ENCODE measurements at places on chromosomes 5 and 9.

DNA sequence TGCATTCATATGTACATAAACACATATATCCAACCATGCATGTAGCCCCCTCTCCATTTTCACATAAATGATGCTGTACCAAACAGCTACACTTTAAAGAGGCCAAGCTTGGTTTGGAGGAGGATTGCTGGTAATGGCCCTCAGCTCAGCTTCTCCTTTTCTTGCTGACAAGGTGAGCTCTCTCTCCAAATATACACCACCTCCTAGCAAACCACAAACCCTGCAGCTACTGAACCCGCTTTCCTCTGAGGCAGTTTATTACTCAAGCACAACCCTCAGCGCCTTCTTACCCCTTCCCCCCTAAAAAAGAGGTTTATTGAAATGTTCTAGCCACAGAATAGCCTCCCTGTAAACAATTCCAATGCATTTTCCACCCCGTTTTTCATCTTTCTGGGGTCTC lies 54.0 kb downstream of the ALG2 start:
- no peak for DNase-seq

- DNase-seq, result no peak
Observed at GRCh38 chr9:81320909-81321482, 368.4 kb downstream of the TLE1 start.

- DNase-seq, result no peak
Observed at GRCh38 chr5:115686738-115687074, 60.9 kb upstream of the TMED7 start.

GRCh38 chr9:127860779-127861178 lies 6.3 kb upstream of the ENG start:
- no peak for DNase-seq

- DNase-seq, result no peak
Observed at GRCh38 chr9:20781092-20781491, 97.0 kb downstream of the FOCAD start.

GRCh38 chr5:171961117-171961516 lies 45.3 kb downstream of the FBXW11 start:
- DNase-seq, result no peak

DNA sequence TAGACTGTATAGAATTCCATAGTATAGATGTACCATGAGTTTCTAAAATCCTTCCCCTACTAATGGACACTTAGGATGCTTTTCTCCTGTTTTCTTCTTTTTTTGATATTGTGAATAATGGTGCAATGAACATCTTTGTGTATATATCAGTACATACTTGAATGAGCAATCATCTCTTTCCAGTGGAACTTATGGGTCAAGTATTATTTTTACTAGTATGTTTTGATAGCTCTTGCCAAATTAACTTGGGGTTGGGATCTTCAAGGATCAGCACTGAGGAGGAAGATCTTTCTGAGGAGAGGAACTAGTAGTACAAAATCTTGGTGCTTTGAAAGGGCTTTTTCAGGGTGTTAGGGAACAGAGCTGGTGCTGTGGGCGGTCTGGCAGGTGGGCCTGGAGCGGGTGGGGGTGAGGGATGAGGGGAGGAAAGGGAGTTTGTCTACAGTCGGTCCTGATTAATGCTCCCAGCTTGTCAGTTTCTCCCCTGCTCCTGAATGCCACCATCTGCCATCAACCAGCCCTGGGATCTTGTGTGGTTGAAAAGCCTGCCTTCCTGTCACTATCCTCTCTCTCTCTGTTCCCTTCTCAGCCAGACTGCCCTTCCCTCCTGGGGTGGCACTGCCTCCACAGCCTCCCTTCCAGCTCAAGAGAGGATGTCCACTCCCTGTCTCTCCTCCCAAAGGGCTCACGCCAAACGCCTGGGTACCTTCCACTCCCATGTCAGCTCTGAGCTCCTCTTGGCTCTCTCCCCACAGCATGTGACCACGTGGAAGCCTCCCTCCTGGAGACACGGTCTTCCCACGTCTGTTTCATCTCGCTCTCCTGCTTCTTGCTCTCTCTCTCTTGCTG lies 185.9 kb downstream of the DAB2IP start:
- no peak for DNase-seq

GRCh38 chr5:162174358-162174974 lies 106.9 kb downstream of the GABRG2 start:
- no peak for DNase-seq

- DNase-seq, result no peak
Observed at GRCh38 chr5:118076490-118076889, 911.9 kb downstream of the DTWD2 start.

DNA sequence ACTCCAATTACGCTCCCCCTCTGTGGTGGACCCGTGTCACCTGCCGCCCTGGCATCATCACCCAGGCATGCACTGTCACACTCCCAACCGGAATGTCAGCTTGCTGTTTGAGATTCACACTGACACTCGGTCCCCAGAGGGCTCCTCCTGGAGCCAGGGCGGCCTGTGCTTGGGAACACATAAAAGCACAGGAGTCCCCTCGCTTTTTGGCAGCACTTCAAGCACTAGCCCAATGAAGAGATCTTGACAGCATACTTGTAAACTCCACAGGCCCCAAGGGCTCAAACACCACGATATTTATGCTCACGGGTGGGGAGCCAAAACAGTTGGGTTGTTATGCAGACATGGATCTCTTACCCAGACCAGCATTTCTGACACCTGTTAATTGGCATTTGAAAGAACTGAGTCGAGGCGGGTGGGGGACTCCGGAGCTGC lies 90.8 kb upstream of the EGFLAM start:
- no peak for DNase-seq

DNA sequence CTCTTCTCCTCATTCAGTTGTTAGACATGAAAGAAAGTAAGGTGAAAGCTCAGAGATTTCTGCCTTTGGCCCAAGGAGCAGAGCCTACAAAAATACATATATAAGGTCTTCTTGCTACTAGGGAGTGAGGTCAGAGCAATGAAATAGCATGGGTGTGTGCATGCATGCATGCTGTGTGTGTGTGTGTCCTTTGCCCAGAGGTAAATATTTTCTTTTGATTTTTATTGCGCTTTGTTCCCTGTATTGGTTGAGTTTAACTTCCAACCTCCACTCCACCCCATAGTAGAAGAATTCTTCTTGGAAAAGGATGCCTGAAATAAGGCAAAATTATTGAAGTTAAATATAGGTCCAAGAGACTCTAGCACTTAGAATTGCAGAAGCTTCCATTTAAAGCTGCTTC lies 248.0 kb upstream of the PTGER4 start:
- DNase-seq, result no peak

DNA sequence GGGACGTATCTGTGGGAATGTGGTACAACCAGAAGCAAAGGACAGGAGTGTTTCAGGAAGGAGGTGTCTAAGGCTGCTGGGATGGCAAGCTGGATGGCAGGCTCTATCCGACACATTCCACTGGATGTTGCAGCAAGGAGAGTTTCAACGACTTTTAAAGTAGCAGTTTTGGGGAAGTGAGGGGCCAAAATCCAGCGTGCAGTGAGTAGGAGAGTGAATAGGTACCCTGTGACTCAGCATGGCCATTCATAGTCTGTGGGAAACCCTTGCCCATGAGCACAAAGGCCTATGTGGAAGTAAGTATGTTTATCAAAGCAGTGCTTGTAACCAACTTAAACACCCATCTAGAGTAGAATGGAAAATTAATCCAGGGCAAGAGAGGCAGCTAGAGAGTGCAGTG lies 664.7 kb downstream of the ACTL7B start:
- no peak for DNase-seq

GRCh38 chr9:105046907-105047741 lies 119.2 kb upstream of the ABCA1 start:
- no peak for DNase-seq

GRCh38 chr9:99577351-99577750 lies 244.3 kb upstream of the NR4A3 start:
- DNase-seq, result no peak

DNA sequence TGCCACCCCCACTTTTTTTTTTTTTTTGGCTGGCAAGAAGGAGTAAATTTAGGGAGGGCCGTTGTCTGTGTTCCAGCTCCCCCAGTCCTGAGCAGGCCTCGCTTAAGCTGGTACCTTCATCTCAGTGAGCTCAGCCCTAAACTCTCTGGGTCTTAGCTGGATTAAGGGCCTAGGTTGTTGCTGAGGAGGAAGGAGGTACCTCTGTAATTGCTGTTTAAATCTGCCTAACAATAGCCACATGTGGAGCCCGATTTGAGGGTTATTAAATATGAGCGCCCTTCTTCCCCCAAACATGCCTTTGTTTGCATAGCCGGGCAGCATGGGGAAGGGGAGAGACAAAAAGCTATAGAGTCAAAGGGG lies 179.0 kb upstream of the PITX1 start:
- DNase-seq, result no peak

DNA sequence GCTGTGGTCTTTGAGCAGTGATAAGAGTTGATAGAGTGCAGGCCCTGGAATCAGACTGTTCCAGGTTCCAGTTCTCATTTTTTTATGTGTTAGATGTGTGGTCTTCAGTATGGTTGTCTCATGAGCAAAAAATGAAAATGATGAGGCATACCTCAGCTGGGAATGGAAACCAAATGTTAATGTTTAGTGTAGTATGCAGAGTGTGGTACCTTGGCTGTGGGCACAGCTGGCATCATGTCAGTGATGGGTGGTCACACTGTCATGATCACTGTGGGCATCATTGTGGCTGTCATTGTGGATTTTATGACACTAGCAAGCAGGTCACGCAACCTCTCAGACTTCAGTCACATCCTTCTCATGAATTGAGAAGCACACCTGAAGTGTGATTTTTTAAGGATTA lies 6.4 kb downstream of the ABLIM3 start:
- no peak for DNase-seq

DNA sequence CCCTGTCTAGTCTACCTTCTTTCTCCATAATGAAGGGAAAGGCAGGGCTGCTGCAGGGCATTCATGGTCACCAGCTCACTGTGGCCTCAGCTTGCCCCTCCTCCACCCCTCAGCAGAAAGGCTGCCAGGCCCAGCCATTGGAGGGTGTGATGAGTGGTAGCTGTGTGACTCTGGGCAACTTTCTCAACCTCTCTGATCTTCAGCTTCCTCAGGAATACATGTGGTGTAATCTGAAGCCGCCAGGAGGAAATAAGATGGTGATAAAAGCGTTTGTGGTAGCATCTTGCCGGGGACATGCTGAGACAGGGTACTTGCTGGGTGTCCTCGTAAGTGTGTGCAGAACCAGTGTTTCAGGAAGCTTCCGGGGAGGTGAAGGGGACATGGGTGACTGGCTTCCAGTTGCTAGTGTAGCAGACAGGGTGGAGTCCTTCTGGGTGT lies 9.8 kb downstream of the CXCL14 start:
- DNase-seq, result no peak

DNA sequence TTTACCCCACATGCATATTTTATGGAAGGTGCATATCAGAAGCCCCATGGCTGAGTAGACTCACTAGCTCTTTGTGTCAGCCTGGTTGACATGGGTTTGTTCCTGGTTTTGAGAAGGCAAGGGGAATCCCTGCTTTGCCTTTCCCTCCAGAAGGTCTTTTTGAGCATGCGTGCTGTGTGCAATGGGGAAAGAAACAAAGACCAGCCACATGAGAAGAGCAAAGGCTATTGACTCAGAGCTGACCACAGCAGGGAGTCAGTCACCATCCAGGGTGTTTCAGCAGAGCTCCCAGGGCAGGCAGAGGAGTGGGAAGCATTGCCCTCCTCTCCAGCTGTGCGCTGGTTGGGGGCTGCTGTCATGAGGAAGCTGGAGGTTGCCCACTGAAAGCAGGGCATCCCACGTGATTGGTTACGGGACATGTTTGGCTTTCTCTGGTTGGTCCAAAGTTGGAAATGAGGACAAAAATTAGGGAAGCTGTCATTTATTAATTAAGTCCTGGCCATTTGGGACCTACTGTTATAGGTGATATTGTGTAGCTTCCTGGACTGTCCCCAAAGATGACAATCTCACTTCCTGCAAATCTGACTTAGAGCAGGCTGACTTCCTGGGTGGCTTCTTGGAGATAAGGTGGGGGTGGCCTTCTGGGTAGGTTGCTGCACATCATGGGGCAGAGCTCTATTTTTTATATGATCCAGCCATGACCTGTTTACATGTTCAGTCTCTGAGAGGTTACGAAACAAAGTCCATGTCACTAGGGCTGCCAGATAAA lies 48.9 kb upstream of the TDRD7 start:
- no peak for DNase-seq

- no peak for DNase-seq
Observed at GRCh38 chr5:65512170-65512937, 30.6 kb upstream of the ADAMTS6 start.

- no peak for DNase-seq
Observed at GRCh38 chr5:2557435-2557834, 194.0 kb downstream of the IRX2 start.

DNA sequence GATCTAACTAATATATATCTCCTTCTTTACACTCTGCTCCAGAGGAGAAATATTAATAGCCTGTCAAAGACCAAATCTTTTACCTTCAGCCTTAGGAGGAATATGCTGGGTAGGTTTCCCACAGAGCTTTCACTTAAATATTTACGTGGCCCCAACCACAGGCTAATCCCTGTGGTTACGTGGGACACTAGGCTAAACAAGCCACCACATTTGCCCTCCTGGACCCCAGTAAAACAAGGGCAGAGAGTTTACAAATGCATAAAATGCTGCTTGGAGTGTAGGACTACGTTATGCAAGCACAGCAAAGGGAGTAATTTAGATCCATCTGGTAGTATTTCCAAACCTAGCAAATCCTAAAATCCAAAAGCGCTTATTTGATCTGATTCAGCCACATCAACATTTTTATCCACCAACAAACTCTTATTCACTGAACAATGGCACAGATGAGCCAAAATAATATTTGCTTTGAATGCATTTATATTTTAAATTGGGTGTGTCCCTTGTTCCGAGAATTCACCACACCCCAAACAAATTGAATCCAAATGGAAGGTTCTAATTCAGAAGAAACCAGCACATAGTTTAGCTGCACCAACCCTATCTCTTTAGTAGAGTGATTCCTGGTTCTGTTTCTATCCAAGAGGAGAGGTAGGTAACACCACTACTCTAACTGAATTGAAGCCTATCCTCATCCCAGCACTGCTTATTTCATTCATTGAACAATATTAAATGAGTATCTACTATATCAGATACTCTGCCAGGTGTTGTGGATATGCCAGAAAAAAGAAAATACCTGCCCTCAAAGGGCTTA lies 179.0 kb downstream of the TSSK1B start:
- DNase-seq, result no peak

- no peak for DNase-seq
Observed at GRCh38 chr9:112550531-112550930, 63.9 kb downstream of the KIAA1958 start.

DNA sequence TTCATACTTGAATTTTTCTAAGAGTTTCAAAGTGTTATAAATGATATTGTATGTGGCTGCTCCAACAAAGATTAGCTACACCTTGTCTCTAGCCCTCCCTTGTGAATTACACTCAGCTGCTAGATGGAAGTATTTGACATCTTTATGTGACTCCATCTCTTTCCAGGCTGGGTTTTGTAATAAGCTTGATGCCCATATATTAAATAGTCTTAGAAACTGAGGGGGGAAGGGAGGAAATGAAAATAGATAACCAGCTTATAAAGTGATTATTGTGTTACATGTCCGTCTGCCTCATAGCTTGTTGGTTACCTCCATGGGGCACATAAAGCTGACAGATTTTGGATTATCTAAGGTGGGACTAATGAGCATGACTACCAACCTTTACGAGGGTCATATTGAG lies 63.4 kb downstream of the CD180 start:
- DNase-seq, result no peak
